ENCODE measurements at places on chromosomes 6 and 20.

DNA sequence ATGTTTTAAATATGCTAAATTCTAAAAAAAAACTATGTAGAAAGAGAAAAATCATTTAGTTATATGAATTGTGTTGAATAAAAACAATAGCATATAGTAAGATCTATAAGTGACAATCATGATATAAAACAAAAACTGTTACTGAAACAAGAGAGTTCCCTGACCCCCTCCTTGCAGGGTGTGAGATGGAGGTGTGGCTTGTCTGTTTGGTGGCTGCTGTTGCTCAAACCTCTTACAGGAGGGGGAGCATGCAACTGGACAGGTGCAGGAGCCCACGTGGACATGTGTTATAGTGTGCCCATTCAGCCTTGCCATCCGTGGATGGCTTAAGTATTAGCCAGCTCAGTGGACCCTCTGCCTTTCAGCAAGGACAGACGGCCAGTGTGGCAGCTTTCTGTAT is 206.7 kb downstream of the MOXD1 start:
- no peak for DNase-seq

DNA sequence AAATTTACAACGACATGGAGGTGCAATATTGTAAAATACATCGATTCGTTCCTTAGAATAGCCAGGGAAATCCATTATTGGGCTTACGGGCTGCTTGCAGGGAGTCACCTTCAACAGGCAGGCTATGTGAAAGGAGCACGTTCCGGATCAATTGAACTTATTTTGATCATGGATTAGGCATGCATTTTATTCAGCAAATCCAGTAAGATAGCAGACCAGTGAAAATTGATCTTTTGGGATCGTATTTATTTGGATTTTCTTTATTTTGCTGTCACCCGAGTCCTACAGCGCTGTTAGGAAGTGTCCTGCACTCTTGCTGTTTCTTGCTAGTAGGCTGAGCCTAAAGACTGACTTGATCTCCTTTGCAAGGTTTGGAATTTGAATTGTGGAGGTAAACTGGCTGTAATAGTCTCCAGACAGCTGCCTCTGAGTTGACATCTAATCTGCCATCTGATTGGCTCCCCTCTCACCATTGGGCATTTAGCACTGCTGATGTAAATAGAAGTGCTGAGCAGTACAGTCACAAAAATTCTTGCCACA is 3.0 kb downstream of the ARID1B start:
- DNase-seq, result no peak

DNA sequence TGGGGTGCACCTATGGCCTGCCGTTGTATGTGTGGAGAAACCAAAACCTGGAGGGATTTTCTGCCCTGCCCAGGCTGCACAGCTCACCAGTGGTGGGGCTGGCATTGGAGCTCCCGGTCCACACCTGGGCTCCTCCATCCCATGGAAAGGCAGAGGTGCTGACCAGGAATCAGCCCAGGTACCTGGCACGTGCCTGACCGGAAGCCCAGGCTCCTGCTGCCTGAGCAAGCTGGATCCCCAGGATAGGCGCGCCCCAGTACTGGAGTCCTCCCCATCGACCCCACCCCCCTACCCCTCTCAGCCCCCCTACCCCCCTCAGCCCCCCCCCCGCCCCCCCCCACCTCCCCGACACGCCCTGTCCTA is 39.9 kb upstream of the HMGA1 start:
- no peak for DNase-seq

DNA sequence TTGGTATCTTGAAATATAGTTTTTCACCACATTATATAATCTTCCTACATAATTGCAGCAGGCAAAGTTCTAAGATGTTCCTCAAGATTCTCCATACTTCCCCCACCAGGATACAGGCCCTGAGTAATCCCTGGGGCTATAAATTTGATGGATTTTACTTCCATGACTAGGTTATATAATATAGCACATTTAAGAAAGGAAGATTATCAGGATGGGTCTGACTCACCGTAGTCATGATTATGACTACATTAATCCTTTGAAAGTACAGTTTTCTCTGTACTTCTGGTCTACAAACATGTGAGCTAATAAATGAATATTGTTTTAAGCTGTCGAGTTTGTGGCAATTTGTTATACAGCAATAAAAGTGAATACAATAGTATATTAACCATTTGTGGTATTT is 122.5 kb downstream of the MACROD2 start:
- DNase-seq, result no peak

DNA sequence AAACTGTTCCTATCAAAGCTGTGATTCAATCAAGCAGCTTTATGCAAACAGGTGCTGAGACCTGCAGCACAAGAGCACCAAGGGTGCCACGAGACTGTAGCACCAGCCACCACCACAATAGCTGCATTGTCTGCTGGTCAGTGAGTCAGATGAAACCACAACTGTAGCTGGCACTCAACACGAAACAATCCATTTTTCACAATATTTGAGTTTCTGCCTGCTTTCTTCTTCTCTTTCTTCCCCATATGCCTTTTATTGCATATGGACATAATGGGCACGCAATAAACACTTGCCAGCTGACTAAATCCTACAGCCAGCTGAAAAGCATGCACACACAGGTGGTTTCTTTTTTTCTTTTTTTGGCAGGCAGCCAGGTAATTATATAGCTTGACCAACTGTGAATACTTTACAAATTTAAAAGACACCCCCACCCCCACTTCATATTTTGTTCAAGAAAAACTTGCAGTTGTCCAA is 16.6 kb downstream of the SLC2A12 start:
- no peak for DNase-seq

GRCh38 chr20:11919581-11919980 is 1.9 kb downstream of the BTBD3 start:
- no peak for DNase-seq

- DNase-seq, result no peak
Observed at GRCh38 chr6:53494076-53494475, 50.8 kb downstream of the GCLC start.

DNA sequence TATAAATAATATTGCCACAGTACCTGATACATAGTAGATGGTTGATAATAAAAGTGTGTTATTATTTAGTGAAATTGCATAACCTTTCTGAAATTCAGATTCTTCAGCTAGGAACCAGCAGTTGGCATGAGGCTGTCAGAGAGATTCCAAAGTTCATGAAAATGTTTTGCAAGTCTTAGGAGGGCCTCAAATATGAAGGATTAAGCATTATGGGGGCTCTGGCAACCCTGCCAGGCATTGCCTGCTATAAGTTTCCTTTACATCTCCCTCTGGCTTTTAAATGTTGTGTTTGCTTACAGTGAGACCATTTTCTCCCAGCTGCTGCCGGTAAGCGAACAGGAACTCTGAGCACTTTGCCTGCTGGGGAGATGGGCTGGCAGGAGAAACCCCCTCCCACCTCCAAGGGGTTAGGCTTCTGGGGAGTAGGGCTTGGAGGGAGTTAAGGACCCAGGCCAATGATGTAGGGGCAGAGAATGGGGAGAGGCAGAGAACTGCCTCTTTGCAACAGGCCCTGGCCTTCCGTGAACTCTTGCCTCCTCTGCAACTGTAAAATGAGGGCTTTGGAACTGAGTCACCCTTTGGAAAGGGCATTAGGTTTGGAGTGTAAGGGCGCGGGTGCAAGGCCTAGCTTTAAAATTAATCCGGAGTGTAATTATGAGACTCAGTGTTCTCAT is 33.2 kb upstream of the KIF3B start:
- no peak for DNase-seq

Data from stimulated activated CD4-positive, alpha-beta T cell treated with anti-CD3 and anti-CD28 coated beads, Interleukin-2, amount 100 ng/mL, for 24 hours (primary cell).